ENCODE measurements at places on chromosomes 12 and 14.

DNA sequence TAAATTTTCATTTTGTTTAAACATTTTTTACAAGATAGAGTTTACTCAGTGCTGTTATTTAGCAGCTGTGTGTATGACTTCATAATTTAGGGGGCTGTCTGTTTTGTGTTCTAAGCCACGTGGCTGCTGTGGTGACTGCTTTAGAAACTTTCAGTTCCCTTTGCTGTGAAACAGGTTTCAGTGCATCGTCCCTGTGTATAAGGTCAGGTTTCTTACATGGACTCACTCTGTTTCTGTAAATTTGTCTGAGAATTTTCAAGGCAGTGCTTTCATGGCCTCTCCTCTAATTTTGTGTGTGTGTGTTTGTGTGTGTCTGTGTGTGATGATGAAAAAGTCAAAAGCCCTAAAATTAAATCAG lies 32.4 kb downstream of the BICD1 start:
- no peak for DNase-seq

- DNase-seq = no peak
Measured at GRCh38 chr12:112252184-112252583, 126.8 kb downstream of the TRAFD1 start.

DNA sequence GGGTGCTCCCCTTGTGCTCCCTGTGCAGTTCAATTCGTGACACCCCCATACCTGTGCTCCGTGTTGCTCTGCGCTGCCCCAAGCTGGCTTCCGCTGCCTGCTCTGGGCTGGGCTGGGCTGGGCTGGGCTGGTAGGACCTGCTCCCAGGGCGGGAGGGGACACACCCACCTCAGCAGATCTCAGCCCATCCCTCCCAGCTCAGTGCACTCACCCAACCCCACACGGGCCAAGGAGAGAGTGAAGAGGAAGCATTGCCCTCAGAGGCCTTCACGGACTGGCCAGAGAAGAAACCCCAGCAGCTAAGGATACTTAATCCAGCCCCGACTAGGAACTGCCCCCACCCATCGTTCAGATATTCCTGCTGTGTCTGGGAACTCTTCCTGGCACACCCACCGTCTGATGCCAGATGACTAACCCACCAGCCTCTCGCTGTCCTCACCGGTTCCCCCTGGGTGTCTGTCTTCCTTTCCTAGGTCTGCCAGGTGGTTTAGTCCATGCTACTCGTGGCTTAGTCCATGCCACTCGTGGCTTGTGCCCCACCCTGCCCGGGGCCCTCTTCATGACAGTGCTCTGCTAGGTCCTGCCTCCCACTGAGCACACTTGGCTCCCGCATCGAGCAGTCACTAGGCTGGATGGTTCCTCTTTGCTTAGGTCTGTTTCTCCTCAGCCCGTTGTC lies at the start of gene LPAR5:
LPAR5 (minus strand) TSS at position 104 of the 676 bp plus-strand sequence. CDS start 14,711 bp downstream, outside the sequence.
- DNase-seq = peak; percentile 86

- no peak for DNase-seq
Measured at GRCh38 chr14:71686677-71687076, 245.6 kb upstream of the RGS6 start.

DNA sequence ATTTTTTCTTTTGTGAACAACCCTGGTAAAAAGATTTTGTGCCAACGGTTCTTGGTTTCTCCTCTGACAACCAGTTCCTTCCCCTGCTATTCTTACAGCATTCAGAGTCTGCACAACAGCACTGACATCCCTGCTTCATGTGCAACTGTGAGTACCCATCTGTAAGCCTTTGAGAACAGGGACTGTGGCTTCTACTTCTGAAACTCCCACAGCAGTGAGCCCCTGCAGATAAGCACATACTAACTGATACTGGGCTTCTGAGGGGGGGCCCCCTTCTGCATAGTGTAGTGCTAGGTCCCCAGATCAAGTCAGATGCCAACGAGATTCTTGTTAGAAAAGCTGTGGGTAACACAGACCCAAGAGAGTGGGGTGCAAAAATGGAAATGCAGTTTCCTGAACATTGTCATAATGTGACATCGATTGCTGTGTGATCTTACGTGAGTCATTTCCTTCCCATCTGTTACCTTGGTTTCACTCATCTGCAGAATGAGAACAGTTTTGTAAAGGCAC lies 11.1 kb upstream of the NINJ2 start:
- DNase-seq = peak; percentile 17

- no peak for DNase-seq
Measured at GRCh38 chr12:14654416-14654815, 42.0 kb downstream of the GUCY2C start.

DNA sequence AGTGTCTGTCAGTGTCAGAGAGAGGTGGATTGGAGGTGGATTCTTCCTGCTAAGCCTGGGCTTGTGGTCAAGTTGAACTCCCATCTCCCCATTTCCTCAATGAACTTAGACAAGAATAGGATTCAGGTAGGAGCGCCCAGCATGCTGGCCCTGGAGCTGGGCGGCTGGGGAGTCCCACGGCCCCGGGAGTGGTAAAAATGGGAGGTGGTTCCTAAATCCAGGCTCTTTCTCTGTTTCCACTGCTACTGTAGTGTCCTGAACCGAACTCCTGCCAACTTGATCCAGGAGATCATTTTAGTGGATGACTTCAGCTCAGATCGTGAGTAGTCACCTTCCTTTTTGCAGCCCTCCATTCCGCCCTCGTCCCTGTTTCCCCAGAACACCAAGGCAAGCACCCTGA lies 65.1 kb downstream of the GALNT16 start:
- no peak for DNase-seq

- DNase-seq = no peak
Measured at GRCh38 chr12:49260571-49261363, 4.1 kb upstream of the TUBA1C start.

GRCh38 chr12:97313471-97314190 lies 149.0 kb upstream of the RMST start:
- no peak for DNase-seq

- DNase-seq = no peak
Measured at GRCh38 chr12:43290836-43291235, 261.2 kb downstream of the ADAMTS20 start.

Measured in H54 (cell line).